EL (cell line): ENCODE measurements at places on chromosomes 12 and 14.

DNA sequence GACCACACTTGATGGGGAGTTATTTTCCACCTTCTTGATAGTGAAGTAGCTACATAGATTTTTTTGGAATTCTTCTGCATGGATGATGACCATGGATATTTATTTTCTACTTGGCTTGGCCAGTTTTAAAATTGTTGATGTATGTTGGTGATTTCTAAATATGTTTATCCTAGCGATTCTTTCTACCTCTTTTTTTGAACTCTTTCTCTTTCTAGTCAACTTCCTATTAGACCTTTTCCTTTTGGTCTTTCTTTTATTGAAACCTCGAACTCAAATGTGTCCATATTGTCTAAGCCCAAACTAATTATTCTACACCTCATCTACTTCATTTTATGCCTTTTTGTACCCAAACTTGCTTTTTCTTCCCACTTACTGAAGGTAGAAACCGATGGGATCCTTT is 37.0 kb downstream of the CCDC91 start:
- no peak for DNase-seq

DNA sequence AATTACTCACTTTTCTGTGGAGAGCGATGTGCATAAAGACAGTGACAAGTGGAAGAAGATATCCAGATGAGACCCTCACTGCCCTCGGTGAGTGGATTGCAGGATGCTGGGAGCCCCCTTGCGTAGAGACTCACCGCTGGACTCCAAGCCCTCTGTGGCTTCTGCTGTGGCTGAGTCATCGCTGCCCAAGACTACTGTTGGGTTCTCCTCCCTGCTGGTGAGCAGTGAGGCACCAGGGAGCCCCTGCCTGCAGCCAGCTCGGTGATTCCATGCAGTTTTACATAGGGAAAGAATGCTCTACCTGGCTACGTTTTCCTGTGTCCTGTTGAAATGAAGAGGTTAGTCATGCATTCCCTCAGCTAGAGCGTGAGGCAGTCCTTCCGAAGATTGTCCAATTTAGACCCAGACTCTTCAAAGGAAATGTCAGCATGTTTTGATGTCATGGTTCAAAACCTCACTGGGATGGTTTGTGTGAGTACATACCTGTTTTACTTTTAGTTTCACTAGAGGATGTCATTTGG is 28.2 kb downstream of the TRAF3 start:
- DNase-seq, result peak; percentile 80

DNA sequence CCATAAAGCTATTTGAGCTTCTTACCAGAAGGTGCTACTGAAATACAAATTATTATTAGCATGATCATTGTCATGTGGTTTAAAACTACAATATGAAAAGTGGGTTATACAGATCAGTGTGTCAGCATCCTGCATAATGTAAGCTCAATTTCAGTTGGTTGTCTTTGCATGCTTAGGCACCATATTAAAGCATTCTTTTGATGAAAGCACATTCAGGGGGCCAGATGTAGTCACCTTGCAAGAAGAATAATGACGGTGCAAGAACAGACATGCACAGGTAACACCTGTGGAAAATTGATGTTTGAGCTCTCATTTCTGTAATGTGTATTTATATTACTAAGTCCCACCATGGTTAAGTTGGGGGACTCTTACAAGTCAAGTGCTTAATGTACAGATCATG is 123.9 kb downstream of the PAX9 start:
- no peak for DNase-seq

DNA sequence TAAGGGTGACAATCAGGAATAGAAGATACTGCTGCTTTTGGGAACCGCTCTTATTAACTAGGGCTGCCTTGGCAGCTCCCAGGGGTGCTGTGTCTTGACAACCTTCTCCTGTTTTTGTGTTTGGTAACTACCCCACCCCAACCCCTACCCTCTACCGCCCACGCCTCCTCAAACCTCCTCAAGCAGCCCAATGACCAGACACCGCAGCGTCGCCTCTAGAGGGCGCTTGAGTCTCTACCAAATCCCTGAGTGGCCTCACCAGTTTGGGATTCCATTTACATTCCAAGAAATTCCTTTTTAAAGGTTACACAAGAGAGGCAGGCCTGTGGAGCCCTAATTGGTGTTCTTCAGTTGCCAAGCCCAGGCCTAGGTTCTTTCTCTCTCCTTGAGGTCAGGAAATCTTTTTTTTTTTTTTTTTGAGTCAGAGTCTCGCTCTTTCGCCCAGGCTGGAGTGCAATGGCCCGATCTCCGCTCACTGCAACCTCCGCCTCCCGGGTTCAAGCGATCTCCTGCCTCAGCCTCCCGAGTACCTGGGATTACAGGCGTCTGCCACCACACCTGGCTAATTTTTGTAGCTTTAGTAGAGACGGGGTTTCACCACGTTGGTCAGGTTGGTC is 72.4 kb upstream of the USP44 start:
- DNase-seq, result peak; percentile 95

DNA sequence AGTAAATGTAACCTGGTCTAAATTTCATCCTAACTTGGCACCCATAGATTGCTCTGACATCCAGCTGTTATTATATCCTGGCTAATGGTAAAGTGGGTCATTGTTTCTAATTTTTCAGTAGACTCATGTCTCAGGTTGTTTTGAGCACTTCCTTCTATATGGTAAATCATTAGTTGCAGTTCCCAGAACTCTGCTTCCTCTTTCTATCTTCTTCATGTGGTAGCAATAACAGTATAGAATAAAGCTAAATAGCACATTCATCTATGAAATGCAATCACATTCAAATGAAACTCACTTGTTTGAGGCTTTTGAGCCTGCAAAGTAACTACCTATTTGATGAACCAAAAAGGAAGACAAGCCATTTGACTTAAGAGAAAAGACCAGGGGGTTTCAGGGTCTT is 65.1 kb upstream of the GZMB start:
- DNase-seq, result no peak

DNA sequence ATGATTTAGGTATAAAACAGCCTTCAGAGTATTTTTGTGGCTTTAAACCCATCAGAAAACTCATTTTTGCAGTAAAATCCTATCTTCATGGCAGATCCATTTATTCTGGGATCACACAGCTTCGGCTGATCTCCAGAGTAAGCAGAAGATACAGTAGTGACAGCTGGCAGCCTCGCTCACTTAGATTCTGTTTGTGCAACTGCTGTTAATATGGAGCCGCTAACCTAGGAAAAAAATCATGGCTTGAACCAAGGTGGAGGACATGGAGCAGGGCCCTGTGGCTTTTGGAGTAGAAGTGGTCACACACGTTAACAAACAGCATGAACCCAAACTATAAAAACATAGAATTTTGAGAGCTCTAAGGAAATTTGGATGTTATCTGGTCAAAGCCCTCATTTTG is 137.2 kb upstream of the ARHGAP5 start:
- DNase-seq, result no peak

- no peak for DNase-seq
Observed at GRCh38 chr14:57287745-57288144, 19.0 kb downstream of the AP5M1 start.

DNA sequence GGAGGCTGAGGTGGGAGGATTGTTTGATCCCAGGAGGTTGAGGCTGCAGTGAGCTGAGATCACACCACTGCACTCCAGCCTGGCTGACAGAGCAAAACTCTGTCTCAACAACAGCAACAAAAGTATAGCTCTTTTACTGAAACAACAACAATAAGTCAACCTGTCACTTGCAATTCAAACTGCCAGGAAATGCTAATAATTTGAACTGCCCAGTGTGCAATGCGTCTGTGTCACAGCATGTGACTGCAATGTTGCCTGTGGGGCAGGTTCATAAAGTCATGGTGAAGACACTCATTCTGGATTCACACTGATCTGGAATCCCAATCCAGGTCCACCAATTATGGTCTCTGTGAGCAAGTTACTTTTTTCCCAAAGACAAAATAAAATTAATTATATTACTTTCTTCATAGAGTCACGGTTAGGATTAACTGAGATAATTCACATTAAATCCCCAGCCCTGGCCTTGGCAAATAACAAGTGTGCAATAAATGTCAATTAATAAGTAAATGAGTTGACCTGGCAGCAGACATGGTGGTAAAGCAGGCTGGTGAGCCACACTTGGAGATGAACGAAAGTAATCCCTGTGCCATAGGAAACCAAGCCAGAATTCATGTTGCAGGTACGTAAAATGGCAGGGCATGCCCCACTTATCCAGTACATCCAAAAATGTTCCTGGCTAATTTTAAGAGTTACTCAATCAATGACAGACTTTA is 89.1 kb upstream of the CPSF6 start:
- DNase-seq, result no peak

GRCh38 chr12:4482936-4483335 is 37.3 kb upstream of the FGF6 start:
- DNase-seq, result no peak

GRCh38 chr12:54159140-54159539 is 29.6 kb downstream of the SMUG1 start:
- DNase-seq, result no peak

- DNase-seq, result no peak
Observed at GRCh38 chr14:104187931-104188726, 49.7 kb downstream of the KIF26A start.

- DNase-seq, result peak; percentile 66
Observed at GRCh38 chr14:67666750-67667449, 7.5 kb downstream of the VTI1B start.

DNA sequence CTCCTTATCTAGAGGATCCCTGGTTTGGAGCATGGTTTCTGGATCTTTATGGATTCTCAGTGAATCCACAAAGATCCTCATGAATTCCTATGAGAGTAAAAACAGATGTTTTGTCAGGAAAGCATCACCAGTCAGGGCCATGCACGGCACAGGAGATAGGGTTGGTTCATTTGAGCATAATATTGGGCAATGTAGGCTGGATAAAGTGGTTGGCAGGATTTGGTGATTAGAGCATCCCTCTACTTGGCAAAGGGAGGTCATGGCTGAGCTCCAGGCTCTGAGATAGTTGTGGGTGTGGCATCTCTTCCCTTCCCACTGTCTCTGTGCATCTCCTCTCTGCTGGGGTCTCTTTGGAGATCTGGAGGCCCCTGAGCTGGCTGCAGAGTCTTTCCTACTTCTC is 149.8 kb downstream of the DACT1 start:
- no peak for DNase-seq

- DNase-seq, result no peak
Observed at GRCh38 chr14:79614448-79614847, 596.9 kb downstream of the DIO2 start.

DNA sequence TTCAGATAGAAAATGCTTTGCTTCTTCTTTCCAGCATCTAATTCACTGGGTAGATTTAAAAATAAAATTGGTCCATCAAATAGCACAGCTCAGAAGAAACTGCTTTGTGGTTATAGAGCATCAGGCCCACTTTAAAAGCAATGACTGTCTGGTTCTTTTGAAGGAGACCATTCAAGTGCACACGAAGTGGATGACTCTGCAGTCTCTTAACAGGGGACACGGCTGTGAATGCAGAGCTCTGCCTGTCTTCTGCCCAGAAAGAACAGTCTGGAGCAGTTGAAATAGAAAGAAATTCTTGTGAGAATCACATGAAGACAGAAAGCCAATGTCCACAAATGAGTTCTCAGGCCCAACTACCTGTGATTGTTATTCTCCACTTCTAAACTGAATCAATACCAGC is 138.7 kb upstream of the PLEKHA5 start:
- no peak for DNase-seq

DNA sequence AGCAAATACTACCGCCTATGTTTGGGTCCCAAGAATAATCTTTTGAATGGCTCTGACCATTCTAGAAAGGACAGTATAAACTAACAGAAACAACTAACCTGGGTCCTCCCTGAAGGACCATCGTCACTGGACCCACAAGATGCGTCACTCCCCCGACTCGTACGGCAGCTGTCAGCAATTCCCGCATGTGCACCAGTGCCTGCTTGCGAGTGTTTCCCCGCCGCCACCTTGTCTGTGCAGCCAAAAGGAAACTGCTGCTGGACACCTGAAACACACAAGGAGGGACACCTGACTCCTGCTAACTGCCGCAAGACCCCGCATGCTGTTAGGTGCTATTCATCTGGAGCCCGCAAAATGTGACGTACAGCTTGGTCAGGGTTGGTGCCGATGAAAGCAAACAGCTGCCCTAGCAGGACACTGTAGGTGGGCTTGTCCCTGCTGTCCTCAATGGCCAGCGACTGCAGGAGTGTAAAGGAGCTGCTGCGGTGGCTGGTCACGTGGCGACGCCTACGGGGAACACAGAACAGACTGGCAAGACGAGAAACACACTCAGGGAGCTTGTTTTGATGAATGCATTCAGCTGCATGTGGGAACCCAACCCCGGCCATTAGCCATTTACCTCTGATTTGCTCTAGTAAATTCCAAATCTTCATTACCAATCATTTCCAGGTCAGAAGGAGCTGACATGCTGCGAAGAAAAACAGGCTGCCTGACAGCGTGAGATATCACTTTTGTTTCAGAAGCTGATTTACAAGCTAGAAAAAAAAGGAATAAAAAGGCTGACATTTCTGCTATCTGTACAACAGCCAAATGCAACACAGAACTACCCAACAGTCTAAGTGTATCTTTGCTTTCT is 118.1 kb downstream of the TRAFD1 start:
- DNase-seq, result no peak

GRCh38 chr12:54259194-54260011 is 20.5 kb downstream of the CBX5 start:
- peak; percentile 84 for DNase-seq

GRCh38 chr12:10361084-10361483 is 28.8 kb downstream of the KLRK1 start:
- no peak for DNase-seq

DNA sequence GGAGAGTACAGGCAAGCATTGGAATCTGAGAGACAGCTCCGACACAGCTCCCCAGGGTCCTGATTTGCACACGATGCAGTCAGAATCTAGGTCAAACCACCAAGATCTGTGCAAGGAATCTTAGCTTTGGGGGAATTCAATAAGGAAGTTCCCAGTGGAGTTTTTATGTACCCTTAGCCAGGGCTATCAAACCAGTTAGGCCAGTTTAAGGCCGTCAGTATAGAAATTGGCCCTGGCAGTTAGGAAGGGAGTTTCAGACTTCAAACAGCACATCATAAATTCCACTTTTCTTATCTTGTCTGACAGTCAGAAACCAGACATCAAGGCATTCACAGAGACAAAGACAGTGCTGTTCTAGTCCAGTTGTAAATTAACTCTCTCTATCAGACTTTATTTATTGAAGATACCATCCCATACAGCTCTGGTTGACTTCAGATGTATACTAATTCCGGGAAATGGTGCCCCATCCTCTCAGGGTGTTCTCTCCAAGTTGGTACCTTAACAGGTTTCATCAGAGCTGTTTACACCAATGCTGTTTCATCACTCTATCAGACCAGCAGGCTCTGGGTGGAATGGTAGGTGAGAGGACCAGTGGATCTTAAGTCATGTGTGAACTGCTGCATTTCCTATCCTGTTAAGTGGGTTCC is 157.5 kb upstream of the ATF7IP start:
- no peak for DNase-seq

GRCh38 chr14:103871596-103872480 is 24.5 kb upstream of the PPP1R13B start:
- no peak for DNase-seq

GRCh38 chr14:68791078-68791901 is 1.6 kb downstream of the ZFP36L1 start:
- DNase-seq, result peak; percentile 56

- no peak for DNase-seq
Observed at GRCh38 chr12:66768293-66768692, 89.4 kb upstream of the GRIP1 start.
